Glutamatergic neuron (in vitro differentiated cells): ENCODE measurements at places on chromosomes 4 and X. TPM values are rescaled to one million over a fixed set of nuclear protein-coding genes. Genes with fewer than 3 reads are reported as not detected.

DNA sequence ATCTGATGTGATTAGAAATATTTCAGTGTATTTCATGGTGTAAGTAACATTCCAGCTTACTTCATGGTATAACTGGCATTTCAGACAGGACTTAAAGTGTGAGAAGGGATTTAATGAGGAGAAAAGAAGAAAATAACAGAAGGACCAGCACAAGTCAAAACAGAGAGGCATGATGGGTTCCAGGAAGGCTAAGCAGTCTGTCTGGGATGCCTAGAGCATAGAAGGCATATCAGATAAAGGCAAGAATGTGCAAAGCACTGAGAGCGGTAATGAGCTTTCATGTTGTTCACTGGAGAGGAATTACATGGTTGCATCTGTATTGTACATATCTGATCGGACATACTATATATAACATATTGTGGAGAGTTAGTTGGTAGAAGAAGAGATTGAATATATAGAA, 54.2 kb downstream of the GRID2 start:
- DNase-seq: no peak
- H3K4me3 ChIP-seq: no peak overlapping the region
- peaks cover 4% of the 10 kb centered on the region for H3K27me3 ChIP-seq
- H3K36me3 ChIP-seq: no peaks in the 10 kb centered on the region
- H3K27ac ChIP-seq: no peak overlapping the region

ADH7 gene
- total RNA-seq: not detected

AKAP14 gene
- not detected for total RNA-seq

NDST3 gene
- 38.4 TPM for total RNA-seq

DDX3X gene
- 208 TPM for total RNA-seq

KCND1 gene
- total RNA-seq: 7.2 TPM

DNA sequence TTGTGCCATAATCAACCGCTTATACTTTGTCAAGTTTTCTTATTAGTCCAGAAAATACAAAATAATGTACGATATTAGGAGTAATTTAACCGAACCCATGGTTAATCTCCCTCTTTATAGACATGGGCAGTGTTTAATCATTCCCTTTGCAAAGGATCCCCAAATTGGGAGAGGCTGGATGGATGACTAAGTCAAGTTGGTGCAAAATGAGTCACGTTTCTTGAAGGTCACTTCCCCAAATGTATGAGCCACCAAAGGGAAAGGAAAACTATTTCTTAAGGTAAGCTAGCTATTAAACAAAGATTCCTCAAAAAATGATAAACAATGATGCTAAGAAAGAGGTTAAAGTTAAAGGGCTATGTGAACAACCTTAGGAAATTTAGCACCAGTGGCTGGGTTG, 17.5 kb downstream of the MAML3 start:
- peaks cover 40% of the 10 kb centered on the region for H3K4me1 ChIP-seq
- peaks cover 6% of the 10 kb centered on the region for H3K27me3 ChIP-seq
- H3K4me3 ChIP-seq: no peak overlapping the region
- peak overlapping the region; percentile 98 for H3K27ac ChIP-seq

PQBP1 gene
- 120 TPM for total RNA-seq

- no peak overlapping the region for H3K4me3 ChIP-seq
- peaks cover 25% of the 10 kb centered on the region for H3K4me1 ChIP-seq
- no peaks in the 10 kb centered on the region for H3K36me3 ChIP-seq
- no peak for DNase-seq
- H3K27ac ChIP-seq: peak overlapping the region; percentile 48
These were observed 41.3 kb upstream of the CRMP1 start for GRCh38 chr4:5933996-5934831.

DNA sequence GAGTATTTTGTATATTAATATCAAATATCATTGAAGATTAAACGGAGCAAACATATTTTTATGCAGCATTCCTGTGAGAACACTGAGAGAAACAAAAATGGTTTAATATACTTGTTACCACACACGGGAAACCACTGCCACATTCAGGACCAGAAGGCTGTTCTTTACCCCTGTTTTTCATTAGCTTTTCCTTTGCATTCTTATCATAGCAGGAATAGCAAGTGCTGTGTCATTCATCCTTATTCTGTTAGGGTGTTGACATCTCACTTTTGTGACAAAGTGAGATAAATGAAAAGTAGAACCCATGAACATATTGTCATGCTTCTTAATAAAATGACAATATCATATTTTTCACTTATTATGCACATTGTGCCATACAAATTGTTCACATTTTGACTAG, 212.4 kb upstream of the NDST4 start:
- no peaks in the 10 kb centered on the region for H3K4me1 ChIP-seq
- H3K36me3 ChIP-seq: no peaks in the 10 kb centered on the region
- DNase-seq: no peak
- no peak overlapping the region for H3K4me3 ChIP-seq
- peaks cover 2% of the 10 kb centered on the region for H3K27me3 ChIP-seq

DNA sequence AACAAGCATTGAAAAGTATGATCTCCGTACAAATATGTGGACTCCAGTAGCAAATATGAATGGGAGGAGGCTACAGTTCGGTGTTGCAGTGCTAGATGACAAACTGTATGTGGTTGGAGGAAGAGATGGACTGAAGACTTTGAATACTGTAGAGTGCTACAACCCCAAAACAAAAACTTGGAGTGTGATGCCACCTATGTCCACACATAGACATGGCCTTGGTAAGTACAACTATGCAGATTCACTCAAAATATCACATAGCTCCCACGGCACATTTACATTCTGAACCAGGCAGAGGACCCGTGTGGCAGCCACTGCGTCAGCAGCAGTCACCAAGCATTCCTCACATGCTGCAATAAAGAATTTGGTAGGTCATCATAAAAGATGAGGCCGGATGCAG, 41.3 kb downstream of the KLHL5 start:
- no peak overlapping the region for H3K4me3 ChIP-seq
- H3K27ac ChIP-seq: no peak overlapping the region
- no peaks in the 10 kb centered on the region for H3K4me1 ChIP-seq
- H3K27me3 ChIP-seq: no peaks in the 10 kb centered on the region
- no peak for DNase-seq
- H3K36me3 ChIP-seq: no peaks in the 10 kb centered on the region

GPR50 gene
- total RNA-seq: 0.42 TPM

SLC4A4 gene
- 0.86 TPM for total RNA-seq
